Breast epithelium (tissue), 4 donors: ENCODE measurements at places on chromosomes 3 and 15. TPM values are rescaled to one million over a fixed set of nuclear protein-coding genes. Genes with fewer than 3 reads are reported as not detected.
A peak's percentile ranks its signal among the peaks of the same experiment; 100 is the strongest.

GRCh38 chr3:42491881-42492507 lies 10.4 kb upstream of the VIPR1 start:
- DNase-seq, result peak; percentile 13

GRCh38 chr3:10955711-10956453 lies 36.7 kb upstream of the SLC6A1 start:
- DNase-seq, result no peak

- DNase-seq, result no peak
Measured at GRCh38 chr3:52200981-52201679, 3.2 kb downstream of the ALAS1 start.

- DNase-seq, result no peak
Measured at GRCh38 chr15:54707805-54708752, 488.7 kb downstream of the RSL24D1 start.

GRCh38 chr3:142999881-143000280 lies 1.5 kb upstream of the U2SURP start:
- DNase-seq, result no peak

DNA sequence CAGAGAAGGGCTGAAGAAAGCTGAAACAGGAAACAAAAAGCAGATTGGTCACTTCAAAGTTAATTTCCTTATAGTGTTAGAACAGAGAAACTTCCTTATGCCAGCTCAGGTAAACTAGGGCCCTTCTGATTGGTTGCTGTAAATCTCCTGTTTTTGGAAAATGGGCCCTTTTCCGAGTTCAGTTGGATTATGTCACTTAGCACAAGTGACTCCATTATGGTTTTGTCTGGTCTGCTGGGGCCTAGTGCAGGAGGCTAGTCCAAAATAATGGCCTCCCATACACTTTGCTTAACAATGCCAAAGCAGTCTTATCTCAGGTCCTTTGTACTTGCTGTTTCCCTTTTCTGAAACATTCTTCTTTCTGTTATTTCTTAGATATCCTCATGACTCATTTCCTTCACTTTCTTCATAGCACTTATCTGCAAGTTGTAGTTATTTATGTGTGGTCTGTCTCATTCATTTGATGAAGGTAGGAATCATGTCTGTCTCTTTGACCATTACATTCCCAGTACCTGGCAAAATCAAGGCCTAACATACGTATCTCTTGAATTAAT lies 7.7 kb upstream of the DCP1A start:
- no peak for DNase-seq

DNA sequence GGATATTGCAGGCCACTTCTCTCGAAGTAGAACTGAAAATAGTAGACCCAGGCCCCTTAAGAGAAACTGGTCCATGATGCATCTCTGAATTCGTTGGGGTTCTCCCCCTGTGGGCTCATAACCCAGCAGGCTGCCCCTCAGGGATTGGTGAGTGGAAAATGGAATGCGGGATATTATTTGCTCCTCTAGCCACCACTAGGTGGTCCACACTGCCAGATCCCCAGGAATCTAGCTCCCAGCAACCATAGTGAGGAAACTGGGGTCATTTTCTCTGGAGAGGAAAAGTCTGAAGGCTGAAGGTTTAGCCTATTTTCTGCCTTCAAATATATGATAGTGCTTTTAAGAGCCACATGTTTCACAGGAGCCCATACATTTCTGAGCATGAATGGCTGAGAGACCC lies 6.7 kb downstream of the CX3CR1 start:
- no peak for DNase-seq

DNA sequence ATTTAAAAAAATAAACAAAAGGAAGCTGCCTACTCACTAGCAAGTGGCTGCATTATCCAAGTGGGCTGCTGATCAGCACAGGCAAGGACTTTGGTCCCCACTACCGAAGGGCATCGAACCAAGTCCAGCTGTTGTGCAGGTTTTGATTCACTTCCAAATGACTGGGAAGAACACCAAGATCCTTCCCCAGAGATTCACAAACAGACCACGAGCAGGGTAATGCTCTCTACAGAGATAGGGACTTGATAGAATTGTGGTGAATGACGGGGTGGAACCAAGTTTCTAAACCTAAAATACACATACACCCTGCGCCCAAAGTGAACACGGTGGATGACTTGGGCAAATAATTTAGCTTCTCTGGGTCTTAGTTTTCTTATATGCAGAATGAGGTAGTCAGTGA lies 203.7 kb upstream of the ICE2 start:
- DNase-seq, result no peak

DNA sequence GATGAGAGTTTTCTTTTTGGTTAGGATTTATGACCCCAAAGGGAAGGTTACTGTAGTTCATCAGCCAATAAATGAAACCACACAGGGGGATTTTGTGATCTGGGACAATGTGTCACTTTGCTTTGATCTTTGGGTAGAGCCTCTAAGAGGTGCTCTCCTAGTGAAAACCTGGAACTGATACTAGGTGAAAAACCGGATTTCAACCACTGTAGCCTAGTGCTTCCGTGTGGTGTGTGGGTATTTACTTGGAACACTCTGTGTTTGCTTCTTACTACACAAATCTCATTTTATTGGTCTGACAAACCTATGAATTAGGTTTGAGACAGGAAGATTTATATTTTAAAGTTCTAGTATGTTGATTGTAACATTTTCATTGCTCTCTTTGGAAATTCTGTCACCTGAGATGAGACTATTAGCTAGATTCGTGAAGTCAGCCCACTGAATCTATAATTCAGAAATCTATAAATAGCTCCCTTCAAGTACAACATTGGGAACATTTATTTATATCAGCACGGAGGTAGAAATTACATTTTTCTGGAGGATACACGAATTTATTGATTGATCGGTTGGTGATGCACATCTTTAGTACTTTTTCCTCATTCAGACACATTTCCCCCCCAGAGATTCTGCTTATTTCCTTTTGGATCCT lies 119.8 kb downstream of the AKAP13 start:
- no peak for DNase-seq

- DNase-seq, result no peak
Measured at GRCh38 chr3:72143322-72143721, 358.4 kb upstream of the PROK2 start.

DNA sequence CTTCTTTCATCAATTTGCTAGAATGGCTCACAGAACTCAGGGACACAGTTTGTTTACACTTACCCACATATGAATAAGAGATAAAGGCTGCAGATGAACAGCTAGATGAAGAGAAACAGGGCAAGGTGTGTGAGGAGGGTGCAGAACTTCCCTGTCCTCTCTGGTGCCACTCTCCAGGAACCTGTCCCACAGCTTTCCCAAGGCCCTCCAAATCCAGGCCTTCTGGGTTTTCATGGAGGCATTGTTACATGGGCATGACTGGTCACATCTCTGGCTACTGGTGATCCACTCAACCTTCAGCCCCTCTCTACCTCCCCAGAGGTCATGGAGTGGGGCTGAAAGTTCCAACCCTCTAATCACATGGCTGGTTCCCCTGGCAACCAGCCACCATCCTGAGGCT lies 73.6 kb downstream of the ITGB5 start:
- DNase-seq, result no peak

DNA sequence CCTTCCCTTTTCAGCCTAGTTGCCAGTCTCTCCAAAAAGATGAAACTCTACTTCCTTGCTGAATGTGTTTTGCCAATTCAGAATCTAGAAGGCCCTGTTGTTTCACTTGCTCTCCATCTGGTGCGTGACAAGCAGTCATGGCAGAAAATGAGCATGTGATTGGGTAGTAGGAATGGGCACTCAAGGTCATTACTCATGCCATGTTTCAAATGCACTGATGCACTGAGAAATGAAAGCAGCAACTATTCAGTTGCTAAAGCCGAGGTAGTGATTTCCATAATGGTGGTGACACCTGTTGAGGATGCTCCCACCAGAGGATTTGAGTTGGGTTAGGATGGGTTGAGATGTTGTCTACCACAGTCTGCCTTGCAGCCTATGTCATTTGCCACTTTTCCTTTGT lies 12.7 kb downstream of the ZBTB38 start:
- DNase-seq, result no peak

GRCh38 chr3:168533600-168533999 lies 437.9 kb upstream of the GOLIM4 start:
- DNase-seq, result no peak

DNA sequence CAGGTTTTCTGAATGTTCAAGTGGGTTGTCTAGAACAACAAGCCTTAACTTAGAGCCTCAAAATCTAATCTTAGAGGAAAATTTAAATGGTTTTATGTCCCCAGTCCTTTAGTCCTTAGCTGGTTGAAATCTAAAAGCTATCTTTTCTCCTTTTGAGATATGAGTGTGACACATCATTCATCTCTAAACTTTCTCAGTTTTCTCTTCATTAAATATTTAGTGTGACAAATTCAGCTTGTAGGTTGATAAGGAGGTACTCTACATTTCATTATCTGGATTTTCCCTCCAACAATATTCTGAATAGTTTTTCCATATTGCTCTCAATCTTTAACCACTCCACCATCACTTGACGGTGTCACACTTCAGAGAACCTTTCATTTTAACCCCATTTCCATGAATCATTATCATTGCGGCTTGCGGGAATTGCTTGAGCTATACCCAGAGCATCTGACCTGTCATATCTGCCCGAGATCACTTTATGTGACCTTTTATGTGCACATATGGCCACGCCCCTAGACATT lies 16.1 kb upstream of the ATP8B4 start:
- no peak for DNase-seq

DNA sequence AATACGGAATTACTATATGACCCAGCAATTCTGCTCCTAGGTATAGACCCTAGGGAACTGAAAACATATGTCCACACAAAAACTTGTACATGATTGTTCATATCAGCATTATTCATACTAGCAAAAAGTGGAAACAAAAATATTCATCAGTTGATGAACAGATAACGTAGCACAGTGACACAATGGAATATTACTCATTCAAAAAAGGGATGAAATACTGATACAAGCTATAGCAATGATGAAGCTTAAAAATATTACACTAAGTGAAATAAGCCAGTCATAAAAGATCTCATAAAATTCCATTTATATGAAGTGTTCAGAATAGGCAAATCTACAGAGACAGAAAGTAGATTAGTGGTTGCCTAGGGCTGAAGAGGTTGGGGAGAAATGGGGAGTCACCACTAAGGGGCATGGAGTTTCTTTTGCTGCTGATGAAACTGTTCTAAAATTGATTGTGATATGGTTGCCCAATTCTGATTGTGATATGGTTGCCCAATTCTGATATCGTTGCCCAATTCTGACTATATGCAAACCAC lies 10.5 kb downstream of the C15orf61 start:
- no peak for DNase-seq

- DNase-seq, result peak; percentile 40
Measured at GRCh38 chr3:101675709-101676215, 1.2 kb downstream of the ZBTB11 start.

RYK gene
- total RNA-seq, result 153 TPM

DNA sequence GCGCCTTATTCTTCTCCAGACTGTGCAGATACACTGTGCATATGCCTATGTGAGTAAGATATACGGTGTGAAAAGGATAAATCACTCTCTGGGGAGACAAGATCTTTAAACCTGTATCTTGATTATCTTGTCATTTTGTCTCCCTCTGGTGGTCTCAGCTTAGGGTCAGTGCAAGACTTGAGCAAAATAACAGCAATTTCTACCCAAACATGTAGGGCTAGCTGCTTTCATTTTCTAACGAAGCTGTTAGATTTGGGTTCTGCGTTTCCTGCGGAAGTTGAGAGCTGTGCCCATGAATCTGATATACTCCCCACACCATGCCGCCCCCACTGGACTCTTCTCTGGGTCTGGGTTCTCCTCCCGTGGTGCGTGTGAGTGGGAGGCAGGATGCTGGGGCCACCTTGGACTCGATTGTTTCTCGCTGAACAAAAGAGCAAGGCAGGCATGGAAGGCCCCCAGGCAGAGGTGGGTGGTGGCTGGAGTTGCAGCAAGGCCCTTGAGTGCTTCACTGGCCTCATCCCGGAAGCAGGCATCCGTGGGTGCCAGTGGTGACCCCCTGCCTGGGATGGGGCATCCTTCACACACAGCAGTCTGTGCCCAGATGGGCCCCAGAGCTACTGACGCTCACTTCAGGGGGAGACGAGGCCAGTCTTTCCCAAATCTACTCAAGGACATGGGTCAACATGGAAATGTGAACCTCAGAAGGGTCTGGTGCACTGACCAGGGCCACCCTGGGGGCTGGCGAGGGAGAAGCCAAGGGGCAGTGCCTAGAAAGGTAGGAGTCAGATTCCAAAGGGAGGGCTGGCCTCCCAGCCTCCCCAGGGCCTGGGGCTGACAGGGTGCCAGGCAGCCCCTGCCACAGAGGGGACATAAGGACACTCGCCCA lies 179.6 kb downstream of the NSMCE3 start:
- DNase-seq, result no peak

- DNase-seq, result no peak
Measured at GRCh38 chr3:57675530-57675929, 17.3 kb downstream of the DENND6A start.

GABRB3 gene
- total RNA-seq, result 0.98 TPM

MSL2 gene
- total RNA-seq, result 25.8 TPM

DNA sequence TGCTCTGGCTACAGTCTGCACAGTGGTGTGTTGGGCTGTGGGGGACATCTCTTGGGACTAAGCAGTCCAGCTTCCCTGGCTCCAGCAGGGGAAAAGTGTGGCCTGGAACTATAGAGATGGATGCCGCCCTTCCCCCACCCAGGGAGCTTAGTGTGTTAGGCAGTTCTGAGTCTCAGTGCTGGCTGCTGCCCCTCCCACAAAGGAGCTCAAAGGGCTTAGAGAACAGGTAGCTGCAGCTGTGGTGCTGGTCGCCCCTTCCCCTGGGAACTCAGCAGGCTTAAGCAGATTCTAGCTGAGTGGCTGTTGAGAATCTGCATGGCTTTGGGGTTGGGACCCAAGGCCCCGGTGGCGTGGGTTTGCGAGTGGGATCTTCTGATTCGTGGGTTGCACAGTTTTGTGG lies 190.8 kb downstream of the PDCD6IP start:
- no peak for DNase-seq

DNA sequence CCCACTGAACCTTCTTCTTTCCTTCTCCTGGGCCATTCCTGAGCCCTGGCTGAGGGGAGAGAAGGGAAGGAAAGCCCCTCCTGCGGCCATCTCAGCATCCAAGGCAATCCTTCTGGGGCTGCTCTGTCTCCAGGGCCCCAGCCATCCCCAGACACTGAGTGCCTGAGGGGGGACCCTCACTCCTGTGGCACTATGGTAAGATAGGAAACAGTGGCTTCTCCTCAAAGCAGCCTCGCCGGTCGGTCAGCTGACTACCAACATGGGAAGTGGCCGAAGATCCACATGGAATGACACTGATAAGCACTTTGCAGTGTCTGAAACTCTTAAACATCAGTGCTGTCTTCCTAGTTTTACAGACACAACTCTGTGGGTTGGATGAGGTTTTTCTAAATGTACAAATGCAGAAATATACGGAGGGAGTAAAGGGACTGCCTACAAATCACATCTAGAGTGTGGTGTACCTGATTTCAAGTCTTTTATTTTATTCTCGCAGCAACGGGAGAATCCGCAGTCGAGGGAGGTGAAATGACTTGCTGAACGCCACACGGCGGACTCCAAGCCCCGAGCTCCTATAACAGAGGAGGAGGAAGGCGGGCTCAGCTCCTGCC lies 973 bp upstream of the ITPKA start:
- no peak for DNase-seq
